WTC11 (cell line): ENCODE measurements at places on chromosomes 5 and 9.

- no peak for DNase-seq
Observed at GRCh38 chr5:139961435-139962157, 81.5 kb downstream of the NRG2 start.

DNA sequence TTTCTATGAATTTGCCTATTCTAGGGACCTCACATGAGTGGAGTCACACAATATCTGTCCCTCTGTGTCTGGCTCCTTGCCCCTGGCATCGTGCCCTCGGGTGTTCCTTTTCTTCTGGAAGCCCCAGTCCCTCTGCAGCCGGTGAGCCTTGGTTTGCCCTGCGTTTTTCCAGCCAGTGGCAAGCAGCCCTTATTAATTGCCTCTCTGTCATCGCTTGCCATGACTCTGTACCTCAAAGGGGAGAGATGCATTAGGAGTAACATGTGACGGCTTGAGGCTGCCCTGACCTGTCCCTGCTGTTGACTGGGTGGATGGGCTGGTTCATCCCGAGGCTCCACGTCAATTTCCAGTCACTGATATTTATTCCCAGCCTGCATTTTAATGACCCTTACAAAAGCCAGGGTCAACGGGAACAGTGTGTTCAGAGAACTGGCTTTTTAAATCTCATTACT, 87.3 kb downstream of the CFAP90 start:
- DNase-seq: no peak

DNA sequence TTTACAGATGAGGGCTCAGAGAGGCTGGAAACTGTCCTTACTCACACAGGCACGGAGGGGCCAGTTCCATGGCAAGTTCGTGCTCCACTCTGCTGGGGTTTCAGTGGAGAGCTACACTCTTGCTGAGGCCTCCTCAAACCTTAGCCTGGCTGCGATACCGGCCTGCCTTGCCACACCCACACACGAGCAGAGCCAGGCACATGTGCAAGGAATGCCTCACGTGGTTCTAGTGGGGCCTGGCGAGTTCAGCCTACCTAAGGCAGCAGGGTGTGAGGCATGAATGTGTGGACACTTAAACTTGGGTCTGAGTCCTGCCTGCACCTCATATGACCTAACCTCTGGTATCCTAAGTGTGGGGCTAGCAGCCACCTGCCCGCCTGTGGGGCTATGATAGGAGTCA, 21.5 kb upstream of the PRDM12 start:
- DNase-seq: no peak

- DNase-seq: no peak
Observed at GRCh38 chr9:136739509-136739908, 3.2 kb downstream of the LCN10 start.

GRCh38 chr5:77225531-77225930, 15.1 kb downstream of the PDE8B start:
- DNase-seq: no peak
